ENCODE measurements at places on chromosomes 7 and 10. TPM values are rescaled to one million over a fixed set of nuclear protein-coding genes. Genes with fewer than 3 reads are reported as not detected.
A peak's percentile ranks its signal among the peaks of the same experiment; 100 is the strongest.

VKORC1L1 gene
- total RNA-seq = 35.5 TPM

OR6V1 gene
- total RNA-seq = not detected

CPA4 gene
- 0.59 TPM for total RNA-seq

ELOVL3 gene
- 1.4 TPM for total RNA-seq

HKDC1 gene
- total RNA-seq = 24.5 TPM

GIMAP4 gene
- total RNA-seq = not detected

- DNase-seq = no peak
These were observed 27.4 kb upstream of the PLA2G12B start for GRCh38 chr10:72981882-72982529.

GRCh38 chr10:118729641-118730258 is 25.0 kb downstream of the CACUL1 start:
- DNase-seq = no peak

GRCh38 chr10:130696870-130697269 is 560.7 kb downstream of the GLRX3 start:
- no peak for DNase-seq

- DNase-seq = no peak
These were observed 570.4 kb upstream of the ANKRD30A start for GRCh38 chr10:36555036-36555435.

DNA sequence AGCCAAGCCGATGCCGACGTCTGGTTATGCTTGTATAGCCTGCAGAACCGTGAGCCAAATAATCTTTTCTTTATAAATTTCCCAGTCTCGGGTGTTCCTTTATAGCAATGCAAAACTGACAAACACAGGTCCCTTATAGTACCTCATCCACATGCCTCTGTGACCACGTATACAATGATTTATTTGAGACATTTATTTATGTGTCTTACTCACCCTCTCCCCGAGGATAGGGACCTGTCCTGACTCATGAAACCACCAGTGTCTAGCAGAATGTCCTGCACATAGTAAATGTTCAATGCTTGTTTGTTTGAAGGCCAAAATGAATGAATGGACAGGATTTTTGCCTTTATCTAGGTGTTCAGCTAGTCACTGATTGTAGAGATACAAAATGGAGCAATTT is 147.9 kb upstream of the FZD8 start:
- no peak for DNase-seq

- DNase-seq = no peak
These were observed 135.5 kb downstream of the USP6NL start for GRCh38 chr10:11475831-11476434.

- DNase-seq = no peak
These were observed 21.9 kb downstream of the CDK13 start for GRCh38 chr7:39971924-39972323.

GRCh38 chr10:25017154-25017590 is 760 bp downstream of the THNSL1 start:
- no peak for DNase-seq

- no peak for DNase-seq
These were observed 101.5 kb upstream of the LSM8 start for GRCh38 chr7:118082506-118082905.

GRCh38 chr7:7969306-7970236 is 975 bp downstream of the GLCCI1 start:
- peak; percentile 53 for DNase-seq

- DNase-seq = no peak
These were observed 91.7 kb downstream of the SLC25A40 start for GRCh38 chr7:87784424-87784823.

DNA sequence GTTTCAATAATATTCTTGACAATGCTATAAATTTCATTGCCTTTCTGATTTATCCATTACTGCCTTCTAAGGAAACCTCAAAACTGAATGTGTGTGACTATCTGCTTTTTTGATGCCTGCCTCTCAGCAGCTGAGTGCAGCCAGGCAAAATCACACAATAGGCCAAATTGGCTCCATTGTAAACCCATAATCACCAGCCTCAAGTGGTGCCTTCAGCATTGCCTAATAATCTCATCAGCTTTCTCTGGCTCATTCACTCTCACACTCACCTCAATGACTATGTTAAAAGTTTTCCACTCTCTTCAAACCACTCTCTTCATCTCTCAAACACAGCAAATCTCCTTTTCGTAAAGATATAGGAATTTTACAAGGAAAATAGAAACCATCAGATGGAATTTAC is 182.5 kb upstream of the COL1A2 start:
- DNase-seq = no peak

DNA sequence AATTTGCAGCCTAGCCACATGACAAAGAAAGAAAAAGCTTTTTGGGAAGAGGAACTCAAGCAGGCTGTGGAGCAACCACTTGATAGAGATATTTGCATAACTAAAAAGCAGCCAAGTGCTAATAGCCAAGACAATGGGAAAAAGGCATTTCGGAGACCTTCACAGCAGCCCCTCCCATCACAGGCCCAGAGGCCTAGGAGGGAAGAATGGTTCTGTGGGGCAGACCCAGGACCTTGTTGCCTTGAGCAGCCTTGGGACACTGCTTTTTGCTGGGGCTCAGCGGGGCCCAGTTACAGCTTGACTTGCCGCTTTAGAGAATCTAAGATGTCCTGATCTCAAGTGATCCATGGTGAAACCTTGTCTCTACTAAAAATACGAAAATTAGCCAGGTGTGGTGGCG is 38.5 kb downstream of the FAM149B1 start:
- DNase-seq = no peak

- DNase-seq = no peak
These were observed 350.8 kb upstream of the BMPER start for GRCh38 chr7:33554576-33554975.

GRCh38 chr10:60388116-60388625 is 1.5 kb downstream of the ANK3 start:
- no peak for DNase-seq

All from Caco-2 (cell line).